Putamen (tissue), 1 donor: ENCODE measurements at places on chromosomes 5 and 9.

DNA sequence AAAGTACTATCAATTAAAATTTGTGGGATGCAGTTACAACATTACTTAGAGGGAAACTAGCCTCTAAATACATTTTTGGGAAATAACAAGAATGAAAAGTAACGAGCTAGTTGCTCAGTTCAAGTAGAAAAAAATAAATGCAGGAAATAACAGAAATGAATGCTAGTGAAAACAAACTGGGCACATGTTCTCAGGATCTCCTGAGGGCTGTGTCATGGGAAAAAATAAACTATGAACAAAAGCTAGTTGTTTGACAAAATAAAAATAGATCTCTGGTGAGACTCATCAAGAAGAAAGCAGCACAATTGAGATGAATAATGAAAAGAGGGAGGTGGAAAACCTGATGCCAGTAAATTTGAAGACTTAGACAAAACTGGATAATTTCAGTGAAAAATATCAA is 16.3 kb downstream of the IDNK start:
- no peak for DNase-seq

GRCh38 chr5:57299986-57300385 is 126.1 kb downstream of the GPBP1 start:
- DNase-seq: no peak

GRCh38 chr5:56011835-56012234 is 17.1 kb upstream of the IL6ST start:
- no peak for DNase-seq

- DNase-seq: no peak
These were observed 67.2 kb downstream of the PRLR start for GRCh38 chr5:35162848-35163709.

DNA sequence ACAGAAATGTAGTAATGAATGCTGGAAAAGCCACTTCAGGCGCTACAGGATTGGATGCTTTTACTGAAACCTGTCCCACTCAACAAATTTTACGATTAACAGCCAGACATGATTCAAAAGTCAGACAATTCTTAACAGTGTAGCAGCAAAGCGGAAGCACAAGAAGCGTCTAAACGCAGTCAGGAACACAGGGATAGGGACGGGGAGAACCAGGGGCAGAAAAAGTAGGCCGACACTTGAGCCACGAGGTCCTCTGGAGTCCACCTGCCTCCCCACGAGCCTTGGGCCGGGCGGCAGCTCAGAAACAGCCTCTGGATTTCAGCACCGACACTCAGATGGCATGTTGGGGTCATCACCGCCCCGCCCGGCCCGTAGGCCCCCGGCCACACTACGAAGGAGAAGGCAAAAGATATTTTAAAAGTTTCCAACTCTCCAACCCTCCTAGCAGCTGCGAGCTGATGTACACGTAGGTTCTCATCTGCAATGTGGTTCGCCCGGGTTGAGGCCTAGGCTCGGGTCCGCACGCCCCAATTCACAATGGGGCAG is 615 bp downstream of the RACK1 start:
- DNase-seq: no peak

GRCh38 chr5:150289551-150290390 is at the start of gene CAMK2A:
Gene CAMK2A, minus strand, starts transcription at chr5:150289773. Its CDS starts 148 bp downstream, at chr5:150289625.
- DNase-seq: peak; percentile 80

- peak; percentile 62 for DNase-seq
These were observed 32.0 kb downstream of the SAR1B start for GRCh38 chr5:134600600-134600999.

DNA sequence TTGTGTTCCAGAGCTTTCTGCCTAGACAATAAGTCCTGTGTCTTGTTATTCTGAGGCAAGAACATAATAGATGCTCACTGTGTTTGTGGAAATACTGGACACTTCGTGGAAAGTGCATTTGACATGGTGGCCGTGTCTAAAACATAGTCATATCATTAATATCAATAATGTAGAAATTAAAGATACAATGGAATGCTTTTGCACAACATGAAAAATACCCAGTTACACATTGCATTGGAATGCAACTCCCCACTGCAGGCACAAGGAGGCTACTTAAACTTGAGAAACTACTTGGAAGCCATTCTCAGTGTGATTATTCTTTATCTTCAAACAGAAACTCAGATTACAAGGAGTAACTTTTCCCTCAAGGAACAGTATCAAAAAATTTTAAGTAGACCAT is 145.3 kb upstream of the ZNF462 start:
- no peak for DNase-seq

GRCh38 chr5:157820593-157821252 is 38.2 kb downstream of the CLINT1 start:
- no peak for DNase-seq
